ENCODE measurements at places on chromosomes 6 and 20.

DNA sequence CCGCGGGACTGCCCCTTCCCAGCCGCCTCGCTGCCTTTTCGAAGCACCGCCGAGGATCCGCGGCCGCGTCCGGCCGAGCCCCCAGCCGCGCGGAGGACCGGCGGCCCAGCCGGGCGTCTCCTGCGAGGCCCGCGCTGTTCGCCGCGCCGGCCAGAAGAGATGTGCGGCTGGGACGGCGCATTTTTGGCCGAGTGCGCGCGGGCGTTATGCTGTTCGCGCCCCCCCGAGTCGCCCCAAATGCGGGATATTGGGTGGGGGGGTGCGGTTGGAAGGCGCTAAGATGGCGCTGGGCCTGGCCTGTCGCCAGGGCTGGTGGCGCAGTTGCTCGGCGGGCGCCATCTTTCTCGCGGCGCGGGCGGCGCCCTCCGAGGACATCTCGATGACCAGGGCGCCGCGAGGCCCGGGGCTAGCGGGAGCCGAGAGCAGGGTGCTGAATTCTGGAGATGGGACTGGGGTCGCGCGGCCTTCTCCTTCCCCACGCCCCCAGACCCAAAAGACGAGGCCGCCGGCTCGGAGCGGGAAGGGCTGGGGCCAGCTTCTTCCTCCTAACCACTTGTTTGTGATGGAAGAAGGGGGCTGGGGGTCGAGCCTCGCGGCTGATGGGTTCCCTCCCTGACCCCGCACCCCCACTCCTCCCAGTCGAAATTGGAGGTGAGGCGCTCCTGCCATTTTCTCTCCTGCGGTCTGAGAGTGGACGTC, 1.5 kb downstream of the BICRAL start:
- peak; percentile 92 for DNase-seq

- DNase-seq = no peak
Observed at GRCh38 chr6:139713900-139714506, 339.6 kb upstream of the CITED2 start.

GRCh38 chr6:69732640-69733039, 64.2 kb downstream of the LMBRD1 start:
- DNase-seq = peak; percentile 21

- DNase-seq = no peak
Observed at GRCh38 chr6:112291161-112291762, 36.9 kb upstream of the LAMA4 start.

DNA sequence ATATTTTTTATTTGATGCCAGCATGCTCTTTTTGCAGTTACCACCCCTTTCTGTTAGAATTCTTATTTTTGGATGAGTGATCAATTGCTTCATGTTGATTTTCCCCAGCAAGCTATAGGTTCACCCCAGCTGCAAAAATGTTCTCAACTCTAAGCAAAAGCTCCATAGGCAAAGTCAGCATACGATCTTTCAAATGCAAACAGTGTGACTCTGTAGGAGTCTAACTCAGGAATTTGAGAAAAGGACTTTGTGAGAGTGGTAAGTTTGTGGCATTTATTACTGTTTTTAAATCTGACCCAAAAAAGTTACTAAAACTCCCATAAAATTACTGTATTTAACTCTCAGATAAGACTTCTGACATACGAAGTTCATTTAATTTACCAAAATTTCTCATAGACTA, 134.9 kb upstream of the HSF2 start:
- no peak for DNase-seq

DNA sequence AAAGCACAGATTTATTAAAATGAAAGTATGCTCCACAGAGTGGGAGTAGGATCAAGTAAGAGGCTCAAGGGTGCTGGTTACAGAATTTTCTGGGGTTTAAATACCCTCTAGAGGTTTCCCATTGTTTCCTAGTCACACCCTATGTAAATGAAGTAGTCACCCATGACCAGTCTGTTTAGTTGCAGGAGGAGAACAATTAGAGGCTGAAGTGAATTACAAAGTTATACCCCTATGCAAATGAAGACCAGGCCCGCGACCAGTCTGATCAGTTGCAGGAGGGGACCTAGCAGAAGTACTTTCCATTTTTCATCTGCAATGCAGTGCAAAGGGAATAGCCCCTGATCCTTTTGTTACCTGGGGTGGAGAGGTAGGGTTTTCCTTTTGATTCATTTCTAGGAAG, 11.8 kb upstream of the FILIP1 start:
- no peak for DNase-seq

GRCh38 chr20:42098418-42098817, 480.2 kb upstream of the CHD6 start:
- DNase-seq = no peak

DNA sequence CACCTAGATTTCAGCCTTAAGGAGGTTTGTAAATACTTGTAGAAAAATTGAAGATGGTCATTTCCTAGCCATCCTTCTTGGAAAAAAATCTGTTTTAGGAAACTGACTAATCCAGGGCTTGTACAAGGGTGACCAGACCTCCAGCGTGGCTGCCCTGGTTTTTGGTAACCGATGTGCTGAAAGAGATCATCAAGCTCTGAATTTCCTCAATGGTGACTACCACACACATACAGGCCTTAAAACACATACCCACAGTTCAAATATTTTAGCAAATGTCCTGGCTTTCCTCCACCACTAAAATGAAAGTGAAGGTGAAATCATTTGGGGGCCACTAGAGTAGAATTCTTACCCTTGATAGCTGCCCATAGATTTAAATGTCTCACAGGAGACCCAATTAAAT, 215.3 kb upstream of the SUPT3H start:
- DNase-seq = no peak

DNA sequence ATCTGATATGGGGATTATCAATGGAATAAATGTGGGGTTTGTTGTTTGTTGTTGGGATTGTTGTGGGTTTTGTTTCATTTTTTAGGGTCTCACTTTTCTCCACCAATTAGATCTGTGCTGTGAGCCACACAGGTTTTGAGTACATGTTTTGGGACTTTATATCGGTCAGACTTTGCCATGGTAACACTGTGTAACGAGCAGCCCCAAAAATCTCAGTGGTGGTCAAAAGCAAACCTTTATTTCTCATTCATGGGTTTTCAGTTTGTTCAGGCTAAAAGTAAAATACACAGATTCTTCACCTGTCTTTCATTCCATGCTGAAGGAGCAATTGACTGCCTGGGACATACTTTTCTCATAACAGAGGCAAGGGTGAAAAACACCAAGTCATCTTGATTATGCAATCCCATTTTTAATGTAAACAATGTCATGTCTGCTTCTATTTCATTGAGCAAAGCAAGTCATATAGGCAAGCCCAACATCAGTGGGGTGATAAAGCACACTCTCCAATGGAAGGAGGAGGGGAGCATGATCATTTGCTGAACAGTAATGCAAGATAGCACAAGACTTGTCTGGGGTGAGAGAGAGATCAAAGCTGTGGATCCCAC, 101.1 kb upstream of the PLCB4 start:
- DNase-seq = no peak

- no peak for DNase-seq
Observed at GRCh38 chr6:110560239-110561007, 84.0 kb upstream of the SLC22A16 start.

DNA sequence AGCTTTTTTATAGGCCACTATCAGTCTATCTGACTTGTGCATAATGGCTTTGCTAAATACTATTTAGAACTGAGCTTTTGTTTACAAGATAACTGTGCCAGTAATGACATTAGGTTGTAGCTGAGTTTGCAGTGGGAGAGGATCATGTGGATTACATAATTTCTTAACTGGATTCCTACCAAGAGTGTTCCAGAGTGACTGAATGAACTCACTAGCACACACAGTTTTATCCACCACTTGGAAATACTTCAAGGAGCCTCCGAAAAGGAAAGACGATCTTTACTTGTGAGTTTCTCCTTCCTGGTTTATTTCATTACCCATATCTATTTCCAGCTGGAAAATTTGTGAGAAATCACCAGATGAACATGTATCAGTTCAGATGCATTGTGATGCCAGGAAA, 10.9 kb upstream of the SYNE1 start:
- DNase-seq = no peak

GRCh38 chr20:5657190-5657875, 92.9 kb upstream of the SHLD1 start:
- peak; percentile 96 for DNase-seq

DNA sequence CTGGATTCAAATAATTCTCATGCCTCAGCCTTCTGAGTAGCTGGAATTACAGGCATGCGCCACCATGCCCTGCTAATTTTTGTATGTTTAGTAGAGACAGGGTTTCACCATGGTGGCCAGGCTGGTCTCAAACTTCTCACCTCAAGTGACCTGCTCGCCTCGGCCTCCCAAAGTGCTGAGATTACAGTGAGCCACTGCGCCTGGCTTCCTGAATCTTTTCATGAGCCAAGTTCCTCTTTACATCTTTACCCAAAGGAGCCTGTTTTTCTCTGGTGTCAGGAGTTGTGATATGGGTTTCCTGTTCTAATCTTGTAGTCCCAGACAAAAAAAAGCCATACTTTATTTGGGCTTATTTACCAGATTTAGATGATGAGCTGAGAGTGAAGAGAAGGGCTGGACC, 34.4 kb downstream of the PCNA start:
- peak; percentile 90 for DNase-seq

- DNase-seq = no peak
Observed at GRCh38 chr20:40777653-40778052, 88.6 kb upstream of the MAFB start.

- DNase-seq = peak; percentile 90
Observed at GRCh38 chr20:9978397-9979004, 56.3 kb upstream of the ANKEF1 start.

- peak; percentile 9 for DNase-seq
Observed at GRCh38 chr6:81241126-81242041, 511.1 kb downstream of the TENT5A start.

- no peak for DNase-seq
Observed at GRCh38 chr6:101403216-101403945, 9.9 kb downstream of the GRIK2 start.

- no peak for DNase-seq
Observed at GRCh38 chr6:465531-466348, 74.2 kb downstream of the IRF4 start.

GRCh38 chr20:8471465-8471864, 339.4 kb downstream of the PLCB1 start:
- DNase-seq = no peak

DNA sequence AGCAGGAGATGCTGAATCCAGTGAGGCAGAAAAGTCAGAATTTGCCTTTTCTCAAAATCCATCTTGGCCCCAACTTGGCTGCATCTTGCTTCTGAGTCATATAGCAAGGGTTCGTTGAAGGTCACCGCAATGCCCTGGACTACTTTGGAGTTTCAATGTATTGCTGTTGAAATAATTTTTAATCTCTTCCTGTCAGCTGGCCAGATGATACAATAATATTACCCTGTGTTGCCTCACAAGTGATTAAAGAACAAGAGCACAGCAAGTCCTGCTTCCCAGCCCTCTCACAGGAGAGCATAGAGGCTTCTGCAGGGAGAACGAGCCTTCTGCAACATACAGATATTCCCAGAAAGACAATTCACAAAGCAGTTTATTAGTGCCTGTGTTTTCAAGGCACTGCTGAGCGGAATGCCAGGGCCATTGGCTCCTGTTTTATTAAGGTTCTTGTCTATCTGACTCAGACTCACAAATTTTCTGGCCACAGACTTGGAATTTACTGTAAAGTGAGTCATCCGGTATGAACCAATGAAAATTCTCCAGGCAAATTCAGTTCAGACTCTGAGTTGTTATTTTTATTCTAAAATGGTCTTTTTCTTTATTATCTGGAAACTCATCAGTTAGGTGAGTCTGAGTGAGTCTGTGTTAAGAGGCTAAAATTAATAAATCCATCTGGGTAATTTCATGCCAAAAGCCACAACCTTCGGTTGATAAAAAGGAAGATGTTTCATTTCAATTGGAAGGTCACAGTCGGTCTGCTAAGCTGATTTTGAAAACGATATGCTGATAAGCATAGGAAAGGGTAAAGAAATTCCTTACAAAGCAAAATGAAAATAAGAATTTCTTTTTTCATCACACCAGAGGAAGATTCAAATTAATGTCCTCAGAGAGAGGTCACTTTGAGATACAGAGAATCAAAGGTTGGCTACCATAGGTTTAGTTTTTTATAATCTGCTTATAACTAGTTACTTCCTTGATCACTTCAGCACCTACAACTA, 289.4 kb upstream of the STXBP5 start:
- DNase-seq = peak; percentile 83

- peak; percentile 32 for DNase-seq
Observed at GRCh38 chr20:47691625-47692024, 93.7 kb downstream of the SULF2 start.

DNA sequence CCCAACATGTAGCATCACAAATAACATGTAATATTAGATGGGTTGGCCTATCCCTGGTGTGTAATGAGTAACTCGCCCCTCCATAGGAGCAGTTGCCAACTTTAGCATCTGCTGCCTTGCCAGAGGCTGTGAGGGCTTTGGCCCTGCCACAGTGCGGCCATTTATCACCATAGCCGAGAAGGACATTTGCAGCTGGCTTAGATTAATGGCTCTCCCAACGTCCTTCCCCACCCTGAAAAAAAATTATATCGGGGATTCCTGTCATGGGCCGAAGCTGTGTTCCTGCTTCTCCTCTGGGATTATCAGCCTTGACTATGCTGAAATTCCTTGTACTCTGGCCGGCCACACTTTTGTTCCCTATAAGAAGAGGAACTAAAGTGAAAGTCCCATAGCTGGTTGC, 7.6 kb upstream of the ADIG start:
- DNase-seq = peak; percentile 45

DNA sequence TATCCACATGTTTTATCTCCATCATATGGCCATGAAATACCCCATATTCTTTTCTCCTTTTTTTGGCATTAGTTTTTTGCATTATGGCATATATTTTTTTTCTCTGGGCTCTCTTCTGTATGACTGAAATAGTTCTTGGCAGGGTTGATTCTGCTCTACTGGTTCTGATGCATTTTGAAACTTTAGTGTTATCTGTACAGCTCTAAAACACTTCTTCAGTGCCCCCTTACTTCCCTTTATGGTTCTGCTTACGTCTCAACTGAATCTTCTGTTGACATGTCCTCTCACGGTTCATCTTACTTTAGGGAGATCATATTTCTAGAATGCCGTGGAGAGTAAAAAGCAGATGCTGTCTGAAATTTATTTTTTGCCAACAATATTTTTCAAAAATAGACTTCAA, 23.2 kb upstream of the TXNDC5 start:
- no peak for DNase-seq

- DNase-seq = no peak
Observed at GRCh38 chr6:133644548-133644891, 244.4 kb upstream of the TCF21 start.

DNA sequence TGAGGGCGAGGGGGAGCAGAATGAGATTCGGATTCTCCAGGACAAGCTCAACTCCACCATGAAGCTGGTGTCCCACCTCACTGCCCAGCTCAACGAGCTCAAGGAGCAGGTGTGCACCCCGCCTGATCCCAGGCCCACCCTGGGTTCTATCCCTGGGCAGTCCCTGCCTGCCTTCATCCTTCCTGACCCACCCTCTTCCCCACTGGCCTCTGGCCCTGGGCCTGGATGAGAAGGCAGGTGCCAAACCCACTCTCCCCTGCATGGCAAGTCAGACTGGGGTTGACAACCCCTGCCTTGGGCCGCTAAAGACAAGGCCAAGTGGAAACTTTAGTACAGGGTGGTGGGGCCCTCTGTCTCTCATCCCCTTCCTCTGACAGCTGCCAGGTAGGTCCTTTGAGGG, 16.5 kb downstream of the UQCC2 start:
- DNase-seq = no peak

All from suppressor macrophage (primary cell).